Regular cardiac myocyte (primary cell): ENCODE measurements at places on chromosomes 5 and 9. TPM values are rescaled to one million over a fixed set of nuclear protein-coding genes. Genes with fewer than 3 reads are reported as not detected.

The PCDHGA4 gene
- 2.9 and 8.2 TPM in 2 replicates for total RNA-seq

The SPACA9 gene
- 2.8 and 3.5 TPM in 2 replicates for total RNA-seq

The PCDHA11 gene
- total RNA-seq, result under 0.01 and 0.28 TPM in 2 replicates

The CATSPER3 gene
- 0.38 TPM in 1 of 2 replicates, not detected in the other for total RNA-seq

The SLC6A18 gene
- total RNA-seq, result not detected in 2 replicates

The GPRIN1 gene
- total RNA-seq, result 1.7 and 6.1 TPM in 2 replicates

The CCDC171 gene
- total RNA-seq, result 1.5 and 2.8 TPM in 2 replicates

The ADRA1B gene
- total RNA-seq, result 0.19 and 0.56 TPM in 2 replicates

The AQP7 gene
- 0.19 TPM in 1 of 2 replicates, not detected in the other for total RNA-seq

The INSL4 gene
- not detected in 2 replicates for total RNA-seq

The CORO2A gene
- total RNA-seq, result 0.56 and 0.58 TPM in 2 replicates

The CCL27 gene
- total RNA-seq, result not detected in 2 replicates
